Transverse colon (tissue), 4 donors: ENCODE measurements at places on chromosomes 4 and X. TPM values are rescaled to one million over a fixed set of nuclear protein-coding genes. Genes with fewer than 3 reads are reported as not detected.

DNA sequence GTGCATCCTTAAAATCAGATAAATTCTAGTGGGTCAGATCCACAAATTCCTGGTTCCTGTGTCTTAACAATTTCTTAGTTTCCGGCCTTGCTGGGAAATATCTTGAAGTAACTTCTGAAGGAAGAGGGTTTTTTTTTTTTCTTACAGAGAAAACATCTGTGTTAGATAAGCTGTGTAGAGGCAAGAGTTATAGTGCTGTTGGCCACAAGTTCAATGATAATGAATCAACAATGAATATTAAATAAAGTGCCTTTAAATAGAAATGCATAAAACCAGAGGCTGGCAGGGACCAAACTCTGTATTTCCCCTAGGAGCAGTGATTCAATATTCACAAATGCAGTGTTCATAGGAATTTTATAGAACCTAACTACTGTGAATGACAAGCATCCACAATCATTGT lies 711.9 kb upstream of the ATOH1 start:
- H3K27ac ChIP-seq, result no peak overlapping the region
- no peak overlapping the region for H3K4me3 ChIP-seq
- H3K27me3 ChIP-seq, result no peaks in the 10 kb centered on the region
- H3K36me3 ChIP-seq, result no peaks in the 10 kb centered on the region
- DNase-seq, result no peak

DNA sequence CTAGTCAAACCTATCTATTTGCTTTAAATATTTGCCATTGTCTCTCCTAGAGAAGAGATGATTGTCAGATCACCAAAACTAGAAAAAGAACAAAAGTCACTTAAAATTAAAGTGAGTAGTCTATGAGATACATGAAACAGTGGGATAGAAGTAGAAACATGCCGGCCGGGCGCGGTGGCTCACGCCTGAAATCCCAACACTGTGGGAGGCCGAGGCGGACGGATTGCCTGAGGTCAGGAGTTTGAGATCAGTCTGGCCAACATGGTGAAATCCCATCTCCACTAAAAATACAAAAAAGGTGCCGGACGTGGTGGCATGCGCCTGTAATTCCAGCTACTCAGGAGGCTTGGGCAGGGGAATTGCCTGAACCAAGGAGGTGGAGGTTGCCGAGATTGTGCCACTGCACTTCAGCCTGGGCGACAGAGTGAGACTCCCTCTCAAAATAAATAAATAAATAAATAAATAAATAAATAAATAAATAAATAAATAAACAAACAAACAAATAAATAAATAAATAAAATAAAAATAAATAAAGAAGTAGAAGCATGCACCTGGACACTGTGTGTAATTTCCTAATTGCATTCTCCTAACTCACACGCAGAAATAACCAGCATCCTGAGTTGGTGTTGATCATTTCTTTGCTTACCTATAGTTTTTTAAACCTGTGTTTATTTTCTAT lies 299.5 kb downstream of the PDHA2 start:
- no peaks in the 10 kb centered on the region for H3K27me3 ChIP-seq
- DNase-seq, result no peak
- no peak overlapping the region for H3K27ac ChIP-seq
- H3K36me3 ChIP-seq, result no peaks in the 10 kb centered on the region

- H3K4me1 ChIP-seq, result no peaks in the 10 kb centered on the region
- H3K27ac ChIP-seq, result no peak overlapping the region
- no peaks in the 10 kb centered on the region for H3K27me3 ChIP-seq
- no peak for DNase-seq
- no peak overlapping the region for H3K4me3 ChIP-seq
Observed at GRCh38 chr4:86108137-86108536, 251.7 kb downstream of the MAPK10 start.

- no peak for DNase-seq
- H3K36me3 ChIP-seq, result no peaks in the 10 kb centered on the region
- no peaks in the 10 kb centered on the region for H3K27me3 ChIP-seq
- no peak overlapping the region for H3K4me3 ChIP-seq
- H3K27ac ChIP-seq, result no peak overlapping the region
Observed at GRCh38 chrX:12690646-12691045, 100.6 kb upstream of the PRPS2 start.

DNA sequence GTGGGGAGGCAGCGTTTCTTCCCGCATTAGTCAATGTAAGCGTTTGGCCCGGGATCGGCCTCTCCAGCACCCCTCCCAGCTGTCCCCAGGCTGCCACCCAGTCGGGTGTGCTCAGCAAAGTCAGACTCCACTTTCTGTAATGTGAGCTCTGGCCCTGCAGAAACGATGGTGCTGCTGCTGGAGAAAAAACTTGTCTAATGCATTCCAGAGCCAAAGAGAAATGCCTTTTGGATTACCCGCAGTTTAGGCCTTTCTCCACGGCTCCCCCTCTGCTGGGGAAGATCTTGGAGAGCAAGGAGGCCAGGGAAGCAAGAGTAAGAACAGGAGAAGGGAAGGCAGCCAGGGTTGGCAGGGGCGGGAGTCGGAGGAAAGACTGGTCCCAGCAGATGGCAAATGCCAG lies 55.2 kb downstream of the ELF4 start:
- H3K27me3 ChIP-seq, result no peaks in the 10 kb centered on the region
- no peak overlapping the region for H3K4me3 ChIP-seq
- DNase-seq, result no peak
- H3K4me1 ChIP-seq, result no peaks in the 10 kb centered on the region
- no peak overlapping the region for H3K27ac ChIP-seq
- peaks cover 5% of the 10 kb centered on the region for H3K36me3 ChIP-seq

DNA sequence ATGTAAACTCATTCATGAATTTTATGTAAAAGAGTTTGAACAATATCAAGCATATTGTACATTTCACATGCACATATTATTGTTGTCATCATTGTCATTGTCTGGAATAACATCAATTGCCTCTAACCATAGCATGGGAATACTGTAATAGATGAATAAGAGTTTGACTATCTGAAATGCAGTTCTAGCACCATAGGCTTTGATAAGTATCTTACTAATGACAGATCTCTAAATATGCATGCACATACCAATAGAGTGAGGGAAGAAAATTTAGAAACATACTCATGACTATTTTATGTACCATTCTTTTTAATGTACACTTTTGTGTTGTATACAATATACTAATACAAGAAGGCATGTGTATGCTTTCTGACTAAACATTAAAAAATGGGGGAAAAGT lies 161.6 kb upstream of the SPRY1 start:
- DNase-seq, result no peak
- no peaks in the 10 kb centered on the region for H3K27me3 ChIP-seq
- H3K4me1 ChIP-seq, result peaks cover 13% of the 10 kb centered on the region
- H3K36me3 ChIP-seq, result no peaks in the 10 kb centered on the region
- no peak overlapping the region for H3K4me3 ChIP-seq

GRCh38 chr4:151711646-151712045 lies 49.2 kb downstream of the GATB start:
- no peaks in the 10 kb centered on the region for H3K4me1 ChIP-seq
- H3K36me3 ChIP-seq, result no peaks in the 10 kb centered on the region
- H3K4me3 ChIP-seq, result no peak overlapping the region
- DNase-seq, result no peak
- no peak overlapping the region for H3K27ac ChIP-seq
- H3K27me3 ChIP-seq, result no peaks in the 10 kb centered on the region

GRCh38 chr4:104571341-104571740 lies 76.6 kb upstream of the CXXC4 start:
- no peak for DNase-seq
- no peak overlapping the region for H3K27ac ChIP-seq
- no peaks in the 10 kb centered on the region for H3K36me3 ChIP-seq
- no peaks in the 10 kb centered on the region for H3K27me3 ChIP-seq
- no peak overlapping the region for H3K4me3 ChIP-seq

GRCh38 chrX:48833542-48834138 lies 1.8 kb downstream of the PCSK1N start:
- no peaks in the 10 kb centered on the region for H3K4me1 ChIP-seq
- H3K27ac ChIP-seq, result no peak overlapping the region
- no peak overlapping the region for H3K4me3 ChIP-seq
- H3K36me3 ChIP-seq, result no peaks in the 10 kb centered on the region

VAMP7 gene
- total RNA-seq, result 22.7 TPM

ZNF157 gene
- total RNA-seq, result 0.14 TPM

SLITRK2 gene
- total RNA-seq, result not detected
